ENCODE measurements at places on chromosomes 11 and 22. TPM values are rescaled to one million over a fixed set of nuclear protein-coding genes. Genes with fewer than 3 reads are reported as not detected.

Gene CCDC88B
- polyA plus RNA-seq = 3.6 TPM

Gene USP28
- 35.4 TPM for polyA plus RNA-seq

Gene C11orf97
- not detected for polyA plus RNA-seq

DNA sequence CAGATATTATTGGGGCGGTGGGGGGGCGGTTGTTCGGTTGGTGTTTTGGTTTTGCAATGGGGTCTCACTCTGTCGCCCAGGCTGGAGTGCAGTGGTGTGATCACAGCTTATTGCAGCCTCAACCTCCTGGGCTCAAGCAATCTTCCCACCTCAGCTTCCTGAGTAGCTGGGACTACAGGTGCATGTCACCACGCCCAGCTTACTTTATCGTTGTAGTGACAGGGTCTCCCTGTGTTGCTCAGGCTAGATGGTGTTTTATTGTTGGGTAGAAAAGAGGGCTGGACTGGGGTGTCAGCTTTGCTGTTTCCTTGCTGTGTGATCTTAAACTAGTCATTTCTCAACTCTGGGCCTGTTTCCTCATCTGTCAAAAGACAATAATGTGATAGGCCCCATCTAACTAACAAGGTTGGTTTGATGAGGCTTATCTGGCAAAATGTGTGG lies 17.5 kb upstream of the MYH9 start:
- no peak for DNase-seq

DNA sequence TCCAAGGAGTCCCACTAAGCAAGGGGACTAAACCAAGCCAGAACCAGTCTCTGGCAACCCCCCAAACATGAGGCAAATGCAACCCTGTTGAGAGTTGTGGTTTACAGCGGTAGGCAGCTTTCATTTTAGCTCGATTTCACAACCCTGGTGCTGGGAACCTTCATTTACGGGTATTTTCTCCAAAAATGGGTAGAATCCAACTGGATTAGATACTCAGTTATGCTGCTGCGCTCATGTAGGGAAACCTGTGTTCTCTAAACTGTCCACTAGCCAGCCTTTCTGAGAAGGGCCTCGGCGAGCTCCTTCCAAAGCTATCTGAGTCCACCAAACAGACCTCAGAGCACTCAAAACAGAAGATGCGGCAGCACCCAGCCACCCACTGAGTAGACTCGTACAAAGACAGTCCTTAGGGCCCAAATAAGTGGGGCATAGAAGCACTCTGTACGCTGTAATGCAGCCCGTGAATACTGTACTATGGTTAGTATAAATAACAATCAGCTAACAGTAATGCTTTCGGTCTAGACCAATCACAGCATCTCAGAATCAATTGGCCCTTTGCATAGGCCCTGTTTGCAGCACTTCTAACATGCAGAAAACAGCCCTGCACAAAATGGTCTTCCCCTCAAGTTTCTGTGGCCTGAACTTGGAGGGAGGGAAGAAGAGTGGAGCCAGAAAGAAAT lies 104.7 kb downstream of the ETS1 start:
- peak; percentile 70 for DNase-seq

DNA sequence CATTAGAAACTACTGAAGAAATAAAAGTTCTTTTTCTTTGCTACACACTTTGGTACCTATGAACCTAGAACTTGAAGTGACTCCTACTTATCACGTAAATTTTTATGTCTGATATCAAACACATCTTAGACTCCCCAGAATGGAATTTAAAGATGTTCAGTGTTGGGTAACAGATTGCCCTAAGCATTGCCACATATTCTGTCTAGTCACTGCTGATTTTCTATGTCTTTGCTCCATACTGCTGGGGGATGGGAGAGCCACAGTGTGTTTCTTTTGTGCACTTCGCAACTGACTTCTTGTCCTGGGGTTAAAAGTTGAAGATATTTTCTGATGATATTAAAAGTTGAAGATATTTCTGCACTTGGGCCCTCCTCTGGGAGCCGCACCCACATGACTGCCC lies 19.4 kb upstream of the MYO18B start:
- DNase-seq = no peak

DNA sequence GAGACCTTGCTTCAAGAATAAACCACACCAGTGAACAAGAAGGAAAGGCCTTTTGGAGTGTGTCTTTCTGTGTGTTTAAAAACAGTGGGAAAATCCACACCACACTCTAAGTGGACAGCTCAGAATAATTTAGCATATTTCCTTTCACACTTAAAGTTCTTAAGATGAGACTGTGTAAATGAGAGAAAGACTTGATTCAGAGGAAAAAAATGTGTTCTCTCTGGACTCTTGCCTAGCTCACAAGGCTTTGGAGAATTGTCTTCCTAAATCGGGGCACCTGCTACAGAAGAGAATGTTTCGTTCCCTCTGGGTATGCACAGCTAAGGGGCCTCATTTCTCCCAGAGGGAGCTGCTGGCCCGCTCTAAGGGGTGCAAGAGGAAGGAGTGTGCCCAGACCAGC lies 28.4 kb upstream of the CRTAM start:
- DNase-seq = no peak

DNA sequence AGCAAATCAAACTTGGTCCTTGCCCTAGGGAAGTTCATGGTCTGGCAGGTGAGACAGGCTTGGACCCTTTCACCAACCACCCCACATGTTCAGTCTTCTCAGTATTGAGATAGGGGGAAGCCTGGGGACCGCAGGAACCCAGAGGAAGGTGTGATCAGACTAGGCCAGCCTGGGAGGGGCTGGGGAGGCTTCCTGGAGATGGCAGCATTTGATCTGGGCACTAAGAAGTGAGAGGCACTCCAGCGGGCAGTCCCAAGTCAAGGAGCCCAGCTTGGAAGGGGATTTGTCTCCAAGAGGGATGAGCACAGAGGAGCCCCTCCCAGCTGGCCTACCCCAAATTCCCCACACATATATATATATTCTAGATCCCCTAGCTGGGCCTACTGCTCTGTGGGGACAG lies 5.4 kb downstream of the LRRC32 start:
- no peak for DNase-seq

- no peak for DNase-seq
These were observed 46.3 kb upstream of the ANO1 start for GRCh38 chr11:70031631-70032469.

GRCh38 chr11:85044911-85045310 lies 582.2 kb downstream of the DLG2 start:
- no peak for DNase-seq

GRCh38 chr11:57527056-57527631 lies 3.4 kb downstream of the TIMM10 start:
- peak; percentile 79 for DNase-seq

- DNase-seq = no peak
These were observed 75.4 kb downstream of the MAML2 start for GRCh38 chr11:96267496-96268032.
